CD4-positive, CD25-positive, alpha-beta regulatory T cell (primary cell): ENCODE measurements at places on chromosomes 3 and 15. TPM values are rescaled to one million over a fixed set of nuclear protein-coding genes. Genes with fewer than 3 reads are reported as not detected.

DNA sequence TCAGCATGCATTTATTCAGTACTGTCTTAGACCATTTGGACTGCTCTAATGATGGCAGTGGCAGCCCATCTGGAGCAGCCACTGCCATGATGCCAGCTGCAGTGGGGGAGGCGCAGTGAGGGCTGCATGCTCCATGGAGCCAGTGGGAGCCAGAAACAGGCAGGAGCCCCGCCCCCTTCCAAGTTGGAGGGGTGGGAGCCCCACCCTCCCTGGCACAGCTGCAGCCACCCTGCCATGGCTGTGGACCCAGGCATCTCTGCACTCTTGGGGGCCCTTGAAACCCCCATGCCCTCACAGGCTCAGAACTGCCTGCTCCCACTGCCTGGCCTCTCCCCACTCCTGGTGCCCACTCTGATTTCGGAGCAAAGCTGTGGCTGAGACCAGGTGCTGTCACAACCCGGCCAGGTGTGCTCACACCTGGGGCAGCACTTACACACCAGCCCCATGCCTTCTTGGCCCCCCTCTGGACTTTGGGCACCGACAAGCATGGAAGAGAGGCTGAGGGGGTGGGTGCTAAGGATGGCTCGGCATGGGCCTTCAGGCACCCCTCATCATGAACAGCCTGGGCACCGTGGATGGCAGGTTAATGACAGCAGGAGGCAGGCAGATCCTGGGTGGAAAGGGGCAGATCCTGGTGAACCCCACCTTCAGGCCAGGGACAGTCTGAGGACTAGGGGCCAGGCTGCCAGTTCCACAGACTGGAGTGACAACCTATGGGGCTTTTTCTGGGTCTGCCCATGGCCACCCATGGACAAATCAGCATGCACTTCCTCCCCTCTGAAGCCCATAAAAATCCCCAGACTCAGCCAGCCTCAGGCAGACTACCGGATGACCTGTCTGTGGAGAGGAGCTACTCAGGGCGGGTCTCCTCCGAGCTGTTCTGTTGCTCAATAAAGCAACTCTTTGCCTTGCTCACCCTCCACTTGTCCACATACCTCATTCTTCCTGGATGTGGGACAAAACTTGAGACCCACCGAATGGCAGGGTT, 18.3 kb downstream of the TBC1D21 start:
- DNase-seq: no peak
- H3K4me3 ChIP-seq: no peak overlapping the region
- H3K27ac ChIP-seq: no peak overlapping the region
- no peaks in the 10 kb centered on the region for H3K27me3 ChIP-seq

DNA sequence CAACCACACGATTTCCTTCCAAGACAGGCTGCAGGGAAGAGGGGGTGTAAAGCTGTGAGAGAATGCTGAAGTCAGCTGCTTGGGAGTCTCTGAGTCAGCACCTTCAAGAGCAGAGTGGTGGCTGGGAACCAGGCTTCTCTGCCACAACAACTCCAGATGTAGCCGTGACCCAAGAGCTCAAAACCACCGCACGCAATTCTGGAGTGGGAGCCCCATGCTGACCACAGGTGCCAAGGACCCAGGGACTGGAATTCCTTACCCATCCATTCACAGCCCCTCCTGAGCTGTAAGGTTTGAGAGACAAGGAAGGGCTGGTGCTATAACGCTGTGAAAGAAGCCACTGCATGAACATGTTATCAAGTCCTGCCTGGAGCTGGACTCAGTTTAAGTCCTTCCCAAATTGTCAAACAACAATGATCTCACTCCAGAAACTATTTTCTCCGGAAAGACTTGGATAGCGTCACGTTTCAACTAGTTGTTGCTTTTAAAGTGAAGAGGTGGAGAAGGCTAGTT, 61.4 kb downstream of the UMPS start:
- H3K4me1 ChIP-seq: no peaks in the 10 kb centered on the region
- H3K4me3 ChIP-seq: no peak overlapping the region
- DNase-seq: no peak
- no peaks in the 10 kb centered on the region for H3K36me3 ChIP-seq

GRCh38 chr3:113194823-113195401, 16.4 kb upstream of the BOC start:
- H3K27ac ChIP-seq: no peak overlapping the region
- no peaks in the 10 kb centered on the region for H3K4me1 ChIP-seq
- no peak for DNase-seq

GRCh38 chr3:162507397-162507796, 1010.8 kb downstream of the OTOL1 start:
- H3K27me3 ChIP-seq: no peaks in the 10 kb centered on the region
- H3K27ac ChIP-seq: no peak overlapping the region
- H3K36me3 ChIP-seq: no peaks in the 10 kb centered on the region
- no peaks in the 10 kb centered on the region for H3K4me1 ChIP-seq

GRCh38 chr15:61720197-61720704, 340.0 kb downstream of the VPS13C start:
- no peaks in the 10 kb centered on the region for H3K36me3 ChIP-seq
- H3K27me3 ChIP-seq: no peaks in the 10 kb centered on the region
- DNase-seq: no peak
- H3K4me3 ChIP-seq: no peak overlapping the region

POC1A gene
- total RNA-seq: 1.7 TPM

CHST2 gene
- total RNA-seq: 4.9 TPM
